ENCODE measurements at places on chromosomes 12 and 14.

GRCh38 chr12:15429262-15429661 lies 107.0 kb downstream of the PTPRO start:
- DNase-seq, result no peak

GRCh38 chr14:100239840-100240667 lies 1.1 kb downstream of the YY1 start:
- peak; percentile 70 for DNase-seq

GRCh38 chr12:124537525-124538193 lies 29.8 kb downstream of the NCOR2 start:
- DNase-seq, result no peak

- DNase-seq, result no peak
Measured at GRCh38 chr14:85250414-85251189, 279.3 kb upstream of the FLRT2 start.

GRCh38 chr12:59844750-59845149 lies 248.9 kb downstream of the SLC16A7 start:
- DNase-seq, result no peak

DNA sequence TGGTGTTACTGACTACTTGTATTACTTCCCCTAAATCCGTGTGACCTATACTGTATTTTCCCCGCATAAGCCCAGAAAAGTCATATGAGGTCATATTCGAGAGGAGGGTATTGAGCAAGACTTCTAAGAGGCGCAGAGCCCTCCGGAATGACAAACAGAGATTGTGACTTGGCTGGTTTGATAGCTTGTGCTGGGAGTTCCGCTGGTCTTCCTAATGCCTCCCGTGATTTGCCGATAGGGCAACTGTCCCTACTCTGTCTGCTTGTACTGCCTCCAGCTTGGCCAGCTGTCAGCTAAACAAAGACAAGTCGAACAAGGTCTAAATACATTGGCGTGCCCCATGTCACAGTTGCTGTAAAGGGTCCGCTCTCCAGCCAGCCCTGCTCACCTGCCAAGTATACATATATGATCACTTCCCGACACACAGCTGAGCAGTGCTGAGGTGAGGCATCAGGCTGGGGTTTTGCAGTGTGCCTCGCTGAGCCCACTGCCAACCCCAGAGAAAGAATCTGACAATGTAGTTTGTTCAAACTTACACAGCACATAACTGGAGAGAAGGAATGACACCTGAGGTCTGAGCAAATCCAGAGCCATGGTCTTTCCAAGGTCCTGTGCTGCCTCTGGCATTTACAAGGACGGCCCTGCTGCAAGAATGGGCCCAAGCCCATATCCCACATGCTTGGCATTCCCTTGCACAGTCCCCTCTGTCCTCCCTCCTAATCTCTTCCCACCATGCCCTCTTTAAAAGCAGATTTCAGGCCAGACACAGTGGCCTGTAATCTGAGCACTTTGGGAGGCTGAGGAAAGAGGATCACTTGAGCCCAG lies 23.7 kb downstream of the LGMN start:
- no peak for DNase-seq

Data from foreskin melanocyte (primary cell).